ENCODE measurements at places on chromosomes 13 and 19.

GRCh38 chr19:33241530-33242101, 16.0 kb upstream of the SLC7A10 start:
- no peak for DNase-seq

GRCh38 chr13:48583859-48584311, 51.0 kb upstream of the RCBTB2 start:
- DNase-seq, result no peak

DNA sequence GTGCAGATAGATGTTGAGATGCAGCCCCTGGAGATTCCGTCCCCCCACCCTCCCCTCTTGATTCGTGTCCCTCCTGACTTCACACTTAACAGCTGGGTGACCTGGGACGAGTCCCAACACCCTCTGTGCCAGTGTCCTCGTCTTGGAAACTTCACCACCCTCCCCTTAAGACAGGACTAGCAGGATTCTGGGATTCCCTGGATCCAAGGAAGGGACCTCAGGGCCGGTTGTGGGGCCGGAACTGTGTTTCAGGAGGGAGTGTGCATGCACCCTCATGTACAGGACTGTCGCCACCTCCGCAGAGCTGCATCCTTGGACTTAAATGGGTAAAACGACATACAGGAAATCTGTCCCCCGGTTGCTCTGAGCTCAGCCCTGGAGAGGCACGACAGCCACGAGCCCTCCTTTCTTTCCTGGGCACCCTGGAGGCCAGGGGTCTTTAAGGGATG, 990 bp downstream of the MYO9B start:
- DNase-seq, result no peak

DNA sequence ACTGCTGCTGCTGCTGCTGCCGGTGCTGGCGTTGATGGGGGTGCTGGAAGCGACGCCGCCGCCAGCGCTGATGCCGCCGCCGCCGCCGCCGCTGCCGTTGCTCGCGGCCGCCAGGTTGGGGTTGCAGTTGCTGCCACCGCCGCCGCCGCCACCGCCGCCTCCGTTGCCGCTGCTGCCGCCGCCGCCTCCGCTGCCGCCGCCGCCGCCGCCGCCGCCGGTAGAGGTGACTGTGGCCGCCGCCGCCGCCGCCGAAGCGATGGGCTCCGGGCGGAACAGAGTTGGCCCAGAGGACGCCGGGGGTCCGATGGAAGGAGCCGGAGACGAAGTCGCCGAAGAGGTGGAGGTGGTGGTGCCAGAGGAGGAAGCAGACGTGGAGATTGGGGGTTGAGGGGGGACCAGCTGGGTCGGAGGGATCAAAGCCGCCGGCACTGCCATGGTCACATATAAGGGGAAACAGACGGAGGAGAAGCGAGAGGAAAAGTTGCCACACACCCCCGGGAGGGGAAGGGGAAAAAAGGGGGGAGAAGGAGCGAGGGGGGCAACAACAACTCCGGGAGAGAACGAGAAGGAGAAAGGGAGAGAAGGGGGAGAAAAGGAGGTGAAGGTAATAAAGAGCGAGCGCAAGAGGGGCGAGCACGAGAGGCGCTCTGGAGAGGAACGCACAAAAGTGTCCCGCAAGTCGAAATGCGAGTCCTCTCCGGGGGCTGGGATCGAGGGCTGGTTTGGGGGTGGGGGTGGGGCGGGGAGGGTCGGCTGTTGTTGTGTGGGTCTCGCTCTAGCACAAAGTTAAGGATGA, 471 bp downstream of the DACH1 start:
- peak; percentile 51 for DNase-seq

- DNase-seq, result peak; percentile 82
Measured at GRCh38 chr19:40610396-40611064, 9.4 kb downstream of the LTBP4 start.

DNA sequence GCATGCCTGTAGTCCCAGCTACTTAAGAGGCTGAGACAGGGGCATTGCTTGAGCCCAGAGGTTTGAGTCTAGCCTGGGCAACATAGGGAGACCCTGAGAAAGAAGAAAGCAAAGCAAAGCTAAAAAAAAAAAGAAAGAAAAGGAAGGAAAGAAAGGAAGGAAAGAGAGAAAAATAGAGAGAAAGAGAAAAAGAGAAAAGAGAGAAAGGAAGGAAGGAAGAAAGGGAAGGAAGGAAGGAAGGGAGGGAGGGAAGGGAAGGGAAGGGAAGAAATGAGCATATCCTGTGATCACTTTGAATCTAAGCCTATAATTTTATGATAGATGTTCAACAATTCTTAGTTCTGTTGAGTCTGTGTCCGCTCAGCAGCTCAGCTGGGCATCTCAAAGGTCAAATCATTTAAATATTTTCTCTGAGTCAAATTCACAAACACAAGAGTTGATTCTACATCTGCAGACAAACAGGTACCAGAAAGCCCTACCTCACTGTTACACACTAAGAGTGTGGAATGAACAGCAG, 70.4 kb downstream of the SUCLA2 start:
- DNase-seq, result no peak

GRCh38 chr13:41503356-41503755, 46.0 kb downstream of the RGCC start:
- no peak for DNase-seq

DNA sequence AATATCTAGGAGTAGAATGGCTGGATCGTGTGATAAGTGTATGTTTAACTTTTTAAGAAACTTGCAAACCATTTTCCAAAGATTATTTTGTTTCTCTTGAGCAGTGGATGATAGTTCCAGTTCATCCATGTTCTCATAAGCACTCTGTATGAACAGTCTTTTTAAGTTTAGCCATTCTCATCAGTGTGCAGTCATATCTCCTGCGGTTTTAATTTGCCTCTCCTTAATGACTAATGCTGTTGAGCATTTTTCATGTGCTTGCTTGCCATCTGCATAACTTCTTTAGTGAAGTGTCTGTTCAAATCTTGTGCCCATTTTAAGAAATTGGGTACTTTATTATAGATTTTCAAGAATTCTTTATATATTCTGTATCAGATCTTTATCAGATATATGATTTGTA, 58.6 kb downstream of the WASF3 start:
- DNase-seq, result no peak

- no peak for DNase-seq
Measured at GRCh38 chr19:23665651-23666410, 21.2 kb downstream of the ZNF675 start.

DNA sequence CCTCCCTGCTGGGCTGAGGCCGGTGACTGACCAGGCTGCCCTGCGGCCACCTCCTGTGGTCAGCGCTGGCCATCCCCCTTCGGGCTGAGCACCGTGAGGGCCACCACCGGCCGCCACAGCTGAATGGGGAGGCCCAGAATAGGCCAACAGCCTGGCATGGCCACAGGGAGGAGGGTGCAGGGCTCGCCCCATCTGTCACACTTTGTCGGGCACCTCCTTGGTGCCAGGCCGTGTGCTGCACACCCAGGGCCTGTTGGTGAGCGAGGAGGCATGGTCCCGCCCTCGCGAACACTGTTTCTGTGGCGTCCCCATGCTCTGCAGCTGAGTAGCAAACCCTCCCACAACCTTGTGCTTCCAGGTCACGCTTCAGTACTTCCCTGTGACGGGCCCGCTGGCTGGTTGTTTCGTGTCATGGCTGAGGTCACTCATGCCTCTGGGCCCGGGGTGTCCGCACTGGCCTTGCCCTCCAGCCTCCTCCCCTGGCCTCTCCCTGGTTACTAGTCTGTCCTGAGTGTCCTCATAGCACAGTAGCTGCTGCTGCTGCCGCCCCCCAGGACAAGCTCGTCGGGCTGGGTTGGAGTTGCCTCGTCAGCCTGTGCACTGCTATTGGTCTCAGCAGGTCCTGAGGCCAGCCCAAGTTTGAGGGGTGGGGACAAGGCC, 15.2 kb downstream of the EPN1 start:
- peak; percentile 34 for DNase-seq

DNA sequence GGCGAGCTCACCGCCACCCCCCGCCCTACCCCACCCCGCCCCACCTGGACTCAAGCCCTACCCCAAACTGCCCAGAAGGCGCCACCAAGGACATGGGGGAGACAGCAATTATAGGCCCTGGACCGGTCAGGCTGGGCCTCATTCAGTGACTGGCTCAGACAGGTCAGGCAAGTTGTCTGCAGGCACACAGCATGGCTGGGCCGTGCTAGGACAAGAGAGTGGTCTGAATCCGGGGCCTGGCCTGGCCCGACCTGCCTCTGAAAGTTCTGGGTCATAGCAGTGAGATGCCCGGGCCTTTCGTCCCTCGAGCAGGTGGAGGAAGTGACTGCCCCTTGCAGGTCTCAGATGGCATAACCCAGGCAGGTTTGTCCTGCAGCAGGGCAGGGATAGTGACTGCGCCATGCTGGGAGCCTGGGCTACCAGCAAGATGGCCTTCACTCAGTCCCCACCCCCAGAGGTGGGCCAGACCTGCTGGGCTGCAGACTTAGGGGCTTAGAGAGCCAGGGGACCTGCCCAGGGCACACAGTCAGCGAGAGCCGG, 21.0 kb downstream of the COMP start:
- DNase-seq, result no peak

- no peak for DNase-seq
Measured at GRCh38 chr13:101611491-101612475, 159.3 kb downstream of the ITGBL1 start.

- DNase-seq, result no peak
Measured at GRCh38 chr13:102869948-102870676, 24.3 kb downstream of the ERCC5 start.

DNA sequence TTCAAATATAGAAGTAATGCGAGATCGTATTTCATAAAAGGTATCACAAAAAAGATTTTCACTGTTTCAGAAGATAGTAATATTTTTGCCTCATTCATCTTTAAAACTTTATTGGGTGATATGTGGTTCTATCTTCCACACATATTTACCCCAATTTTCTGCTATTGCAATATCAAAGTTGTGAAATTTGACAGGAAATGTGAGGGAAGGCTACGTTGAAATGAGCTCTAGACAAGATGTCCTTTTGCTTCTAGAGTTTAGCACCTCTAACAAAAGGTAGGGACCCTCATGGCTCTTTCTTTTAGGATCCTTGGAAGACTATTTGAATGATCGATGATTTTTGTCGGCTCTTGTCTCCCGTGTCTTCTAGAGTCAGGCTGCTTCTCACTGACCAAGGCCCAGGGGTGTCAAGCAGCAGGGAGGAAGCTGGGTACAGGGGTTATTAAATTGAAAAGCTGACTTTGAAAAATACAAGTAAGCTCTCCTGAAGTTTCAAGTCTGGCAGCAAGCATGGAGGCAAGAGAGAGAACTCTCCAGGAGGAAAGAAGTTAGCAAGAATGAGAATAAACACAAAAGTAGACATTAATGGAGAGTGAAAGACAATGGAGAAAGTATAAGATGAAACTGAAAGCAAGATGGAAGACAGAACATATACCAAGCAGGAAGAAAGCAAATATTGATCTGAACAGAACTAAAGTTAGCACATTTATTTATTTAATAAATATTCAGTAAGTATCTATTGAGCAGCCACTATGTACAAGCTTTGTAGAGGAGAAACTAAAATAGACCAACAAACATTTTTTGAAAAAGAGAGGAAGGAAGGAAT, 73.4 kb downstream of the RUBCNL start:
- DNase-seq, result no peak

GRCh38 chr13:33123066-33123859, 107.0 kb downstream of the KL start:
- peak; percentile 74 for DNase-seq

GRCh38 chr13:75312884-75313520, 169.0 kb downstream of the TBC1D4 start:
- no peak for DNase-seq

DNA sequence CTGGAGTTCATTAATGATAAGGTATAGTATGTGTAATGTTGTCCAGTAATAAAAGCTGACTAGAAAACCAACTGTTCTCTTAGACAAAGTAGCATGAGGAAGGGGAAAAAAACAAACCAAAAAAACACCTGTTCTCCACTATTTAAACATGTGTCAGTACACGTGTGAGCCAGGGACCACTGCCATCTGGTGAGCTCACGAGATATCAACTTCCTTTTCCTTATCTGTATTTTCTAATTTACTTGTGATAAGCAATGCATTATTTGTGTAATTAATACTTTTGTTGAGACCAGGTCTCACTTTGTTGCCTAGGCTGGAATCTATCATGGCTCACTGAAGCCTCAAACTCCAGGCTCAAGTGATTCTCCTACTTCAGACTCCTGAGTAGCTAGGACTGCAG, 4.3 kb upstream of the SIX5 start:
- DNase-seq, result no peak

DNA sequence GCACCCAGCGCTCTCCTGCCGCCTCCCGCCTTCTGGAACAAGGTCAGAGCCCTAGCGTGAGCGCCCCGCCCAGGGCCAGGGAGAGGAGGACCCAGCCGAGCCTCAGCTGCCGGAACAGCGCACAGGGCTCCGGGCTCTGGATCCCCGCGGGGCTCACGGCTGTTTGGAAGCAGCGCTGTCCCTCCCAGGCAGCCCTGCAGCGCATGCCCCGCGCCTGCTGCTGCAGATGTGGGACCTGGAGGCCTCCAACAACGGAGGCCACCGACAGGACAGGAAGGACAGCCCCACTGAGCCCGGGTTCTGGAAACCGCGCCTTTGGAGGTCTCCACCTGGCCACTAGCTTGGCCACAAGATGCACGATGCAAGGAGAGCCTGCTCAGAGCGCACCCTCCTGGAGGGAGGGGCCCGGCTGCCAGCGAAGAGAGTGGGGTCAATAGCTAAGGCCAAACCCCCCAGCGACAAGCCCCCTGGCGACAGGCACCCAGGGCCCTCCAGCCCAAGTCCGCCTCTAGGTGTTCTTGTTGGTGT, 12.6 kb downstream of the ZSCAN18 start:
- DNase-seq, result no peak

- no peak for DNase-seq
Measured at GRCh38 chr19:55270172-55270942, 9.6 kb downstream of the HSPBP1 start.

- DNase-seq, result no peak
Measured at GRCh38 chr19:12485052-12485416, 418 bp upstream of the ZNF709 start.

DNA sequence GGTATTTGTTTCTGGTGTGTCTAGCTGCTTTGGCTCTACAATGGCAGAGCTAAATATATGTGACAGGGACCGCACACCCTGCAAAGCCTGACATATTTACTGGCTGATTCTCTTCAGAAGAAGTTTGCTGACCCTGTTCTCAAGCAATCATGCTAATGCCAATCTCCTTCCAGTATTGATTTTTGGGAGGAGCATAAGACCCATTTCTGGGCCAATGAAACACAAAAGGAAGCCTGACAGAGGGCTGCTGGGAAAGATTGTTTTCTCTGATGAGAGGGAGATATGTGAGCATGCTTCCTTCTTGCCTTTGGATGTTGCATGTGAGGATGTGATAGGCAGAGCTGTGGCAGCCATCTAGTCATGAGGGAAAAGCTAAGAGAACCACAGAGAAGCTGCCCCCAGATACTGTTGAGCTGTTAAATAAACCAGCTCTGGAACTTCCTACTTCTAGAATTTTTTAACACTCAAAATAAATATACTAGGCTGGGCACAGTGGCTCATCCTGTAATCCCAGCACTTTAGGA, 31.4 kb upstream of the TPTE2 start:
- DNase-seq, result no peak

DNA sequence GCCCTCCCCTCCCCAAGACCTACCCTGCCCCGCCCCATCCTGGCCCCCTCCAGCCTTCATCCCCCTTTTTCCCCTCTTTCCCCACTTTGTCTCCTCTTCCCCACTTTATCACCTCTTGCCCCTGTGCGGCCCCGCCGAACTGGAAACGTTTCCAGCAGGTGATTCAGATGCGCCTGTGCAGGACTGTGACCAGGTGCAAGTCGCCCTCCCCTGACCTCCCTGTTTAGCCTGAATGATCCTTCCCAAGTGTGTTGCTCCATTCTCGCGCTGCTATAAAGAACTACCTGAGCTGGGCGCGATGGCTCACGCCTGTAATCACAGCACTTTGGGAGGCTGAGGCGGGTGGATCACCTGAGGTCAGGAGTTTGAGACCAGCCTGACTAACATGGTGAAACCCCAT, 25.9 kb downstream of the ZNF791 start:
- no peak for DNase-seq

Measured in Right ventricle myocardium superior (tissue), 1 donor.